Central memory CD4-positive, alpha-beta T cell (primary cell): ENCODE measurements at places on chromosomes 1 and 21.

GRCh38 chr1:112048421-112048820 lies 59.0 kb upstream of the KCND3 start:
- DNase-seq = no peak

DNA sequence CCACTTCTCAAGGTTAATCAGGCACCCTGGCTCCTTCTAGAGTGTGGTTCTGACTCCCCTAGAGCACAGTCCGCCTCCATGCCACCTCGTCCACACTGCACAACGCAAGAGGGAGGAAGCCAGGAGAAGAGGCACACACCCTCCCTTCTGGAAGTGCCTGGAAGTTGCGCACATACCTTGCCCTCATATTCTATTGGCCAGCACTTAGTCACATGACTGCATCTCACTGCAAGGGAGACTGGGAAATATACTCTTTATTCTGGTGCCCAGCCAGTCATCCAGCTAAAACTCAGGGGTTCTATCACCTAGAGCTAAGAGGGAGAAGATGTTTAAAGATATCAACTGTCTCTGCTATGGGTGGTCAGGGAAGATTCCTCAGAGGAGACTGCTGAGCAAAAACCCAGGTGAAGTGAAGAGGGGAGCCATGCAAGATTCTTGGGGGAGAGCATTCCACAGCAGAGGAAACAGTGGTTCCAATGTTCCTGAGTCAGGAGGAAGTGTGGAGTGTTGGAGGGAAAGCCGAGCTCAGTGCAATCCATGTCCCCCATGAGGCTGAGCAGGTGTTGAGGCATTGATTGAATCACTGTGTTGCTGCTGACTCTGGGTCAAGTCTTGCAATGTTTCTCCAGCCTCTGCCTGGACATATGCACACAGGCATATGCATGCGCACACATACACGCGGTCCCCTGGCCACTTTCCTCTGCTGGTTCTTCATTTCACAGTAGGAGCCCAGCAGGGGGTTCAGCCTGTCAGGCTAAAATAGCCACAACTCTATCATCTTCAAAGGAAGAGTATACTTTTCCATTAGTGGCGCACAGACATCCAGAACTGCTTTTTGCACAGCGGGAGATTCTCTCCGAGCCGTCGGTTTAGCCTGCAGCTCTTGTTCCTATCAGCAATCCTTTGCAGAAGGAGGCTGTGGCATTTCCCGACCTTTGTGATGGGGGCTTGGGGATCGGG lies 22.3 kb upstream of the KLHDC7A start:
- no peak for DNase-seq

DNA sequence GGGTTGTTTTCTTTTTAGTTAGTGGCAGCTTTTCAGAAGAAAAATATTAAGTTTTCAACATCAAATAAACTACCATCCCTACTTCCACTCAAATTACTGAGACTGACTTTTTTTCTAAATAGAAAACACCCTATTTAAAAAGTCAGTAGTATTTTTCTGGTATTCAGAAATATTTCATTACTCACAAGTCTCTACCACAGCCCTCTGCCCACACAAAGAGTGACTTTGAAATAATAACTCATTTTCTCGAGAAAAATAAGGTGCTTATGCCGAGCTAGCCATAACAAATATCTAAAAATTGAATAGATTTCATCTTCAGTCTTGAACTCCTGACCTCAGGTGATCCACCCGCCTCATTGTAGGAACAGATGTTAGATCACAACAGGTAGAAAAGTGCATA lies 41.8 kb upstream of the USP25 start:
- DNase-seq = no peak

GRCh38 chr1:233530665-233531386 lies 83.1 kb upstream of the KCNK1 start:
- DNase-seq = no peak

GRCh38 chr1:64650411-64650810 lies 94.5 kb upstream of the RAVER2 start:
- no peak for DNase-seq

DNA sequence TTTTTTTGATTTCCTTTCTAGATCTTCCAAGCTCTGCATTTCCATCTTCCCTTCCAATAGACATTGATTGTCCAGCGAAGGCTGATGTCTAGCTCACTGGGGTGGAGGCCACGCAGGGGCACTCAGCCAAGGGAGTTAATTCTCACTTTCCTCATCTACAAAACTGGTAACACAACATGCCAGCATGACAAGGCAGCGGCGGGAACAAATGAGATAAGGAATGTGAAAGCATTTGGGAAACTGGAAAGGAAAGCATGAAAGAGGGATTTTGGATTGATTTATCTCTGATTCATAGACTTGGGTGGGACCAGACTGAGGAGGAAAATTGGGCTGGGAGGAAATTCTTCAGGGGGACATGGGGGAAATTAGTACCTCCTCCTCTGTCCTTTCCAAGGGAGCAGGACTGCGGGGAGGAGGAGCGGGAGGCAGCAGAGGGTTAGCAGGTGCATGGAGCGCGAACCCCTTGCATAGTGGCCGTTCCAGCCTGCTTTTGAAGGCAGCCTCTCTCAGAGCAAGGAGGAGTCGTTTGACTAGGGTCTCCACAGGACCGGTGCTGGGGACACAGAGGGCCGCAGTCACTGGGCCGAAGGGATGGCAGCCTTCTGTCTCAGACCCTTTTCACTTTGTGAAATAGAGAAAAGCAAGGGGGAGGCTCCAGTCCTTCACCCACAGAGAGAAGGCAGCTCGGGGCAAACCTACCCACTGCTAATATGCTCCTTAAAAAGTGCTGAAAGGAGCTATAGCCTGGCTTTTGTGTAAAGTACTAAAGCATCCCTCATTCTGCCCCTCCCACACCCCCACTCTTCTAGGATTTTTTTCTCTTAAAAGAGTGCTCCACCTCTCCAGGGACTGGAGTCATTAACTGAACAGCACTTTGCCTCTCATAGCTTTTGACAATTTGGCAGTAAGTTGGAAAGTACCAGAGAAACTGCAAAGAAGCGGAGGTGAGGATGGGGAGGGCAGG lies 89.2 kb downstream of the PLXNA2 start:
- no peak for DNase-seq

DNA sequence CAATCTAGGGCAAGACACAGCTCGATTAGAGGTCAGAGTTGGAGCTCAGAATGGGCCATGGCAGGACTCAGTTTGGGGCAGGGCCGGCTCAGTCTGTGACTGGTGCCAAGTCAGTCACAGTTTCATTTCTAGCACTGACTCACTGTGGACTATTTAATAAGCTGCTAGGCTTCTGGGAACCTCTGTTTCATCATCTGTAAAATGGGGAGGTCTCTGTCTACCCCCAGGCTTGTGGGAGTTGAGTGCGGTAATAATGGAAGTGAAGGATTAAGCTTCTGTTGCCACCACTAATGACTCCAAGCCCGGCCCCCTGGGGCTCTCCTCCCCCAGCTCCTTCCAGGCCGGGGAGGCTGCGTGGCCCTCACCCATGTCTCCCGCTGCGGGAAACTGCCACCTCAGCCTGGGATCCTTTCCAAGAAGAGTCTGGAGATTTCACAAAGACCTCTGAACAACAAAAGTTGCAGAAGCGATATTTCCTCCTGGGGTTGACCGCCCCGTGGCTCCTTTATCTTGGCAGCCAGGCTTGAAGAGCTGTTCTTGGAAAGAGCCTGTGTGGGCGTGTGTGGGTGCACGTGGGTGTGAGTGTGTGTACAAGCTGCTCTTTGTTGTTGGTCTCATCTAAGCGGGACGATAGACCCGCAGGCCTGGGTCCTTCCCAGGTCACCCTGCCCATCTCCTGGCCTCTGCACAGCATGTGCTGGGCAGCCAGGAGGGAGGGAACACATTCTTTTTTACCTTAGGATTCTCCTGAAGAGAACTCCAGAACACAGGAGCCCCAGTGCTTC lies 29.1 kb downstream of the KNCN start:
- DNase-seq = no peak

GRCh38 chr1:119701659-119702058 lies 10.1 kb upstream of the PHGDH start:
- no peak for DNase-seq

DNA sequence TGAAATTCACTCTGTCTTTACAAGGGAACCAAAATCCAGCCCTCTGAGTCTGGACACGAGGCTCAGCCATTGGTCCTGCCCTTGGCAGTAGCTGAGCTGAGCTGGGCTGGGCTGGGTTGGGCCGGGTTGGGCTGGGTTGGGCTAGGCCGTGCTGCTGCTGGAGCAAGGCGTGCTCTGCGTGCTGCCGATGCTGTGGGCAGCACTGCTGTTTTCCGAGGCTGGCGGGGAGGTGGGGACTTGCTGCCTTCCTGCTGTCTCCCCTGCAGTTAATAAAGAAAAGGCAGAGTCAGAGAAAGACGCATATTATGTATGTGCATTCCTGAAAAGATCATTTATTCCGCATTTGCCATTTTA lies 182.9 kb downstream of the CDC7 start:
- DNase-seq = no peak

- no peak for DNase-seq
Measured at GRCh38 chr1:87961992-87962391, 633.3 kb downstream of the LMO4 start.
